ENCODE measurements at places on chromosomes 1 and 21.

GRCh38 chr1:232765542-232765941 is 39.7 kb upstream of the MAP10 start:
- no peak for DNase-seq

DNA sequence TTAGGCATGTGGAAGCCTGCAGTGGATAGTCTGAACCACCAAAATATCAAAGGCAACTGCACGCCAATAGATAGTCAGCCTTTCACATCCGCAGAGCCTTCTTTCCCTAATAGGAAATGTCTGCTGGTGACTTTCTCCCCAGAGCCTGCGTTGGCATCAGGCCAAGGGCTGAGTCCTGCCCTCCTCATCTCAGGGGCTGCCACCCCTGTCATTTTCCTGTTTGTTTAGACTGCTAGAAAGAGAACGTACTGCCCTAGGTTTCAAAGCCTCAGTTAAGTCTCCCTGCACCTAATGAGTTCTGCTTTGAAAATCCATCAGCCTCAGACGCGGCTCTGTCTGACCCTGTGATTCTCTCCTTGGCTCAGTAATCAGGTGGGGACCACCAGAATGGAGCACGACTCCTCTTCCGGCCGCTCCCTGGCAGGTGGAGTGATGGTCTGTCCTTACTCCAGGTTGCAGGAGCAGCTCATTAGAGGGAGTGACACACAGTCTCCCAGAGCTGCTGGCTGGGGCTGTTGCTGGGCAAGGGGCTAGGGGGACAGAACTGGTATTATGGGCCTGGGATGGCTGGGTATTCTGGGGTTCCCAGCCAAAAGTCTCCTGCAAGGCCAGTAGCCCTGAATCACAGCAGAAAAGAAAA is 27.3 kb downstream of the STUM start:
- DNase-seq = no peak

- peak; percentile 94 for DNase-seq
These were observed 8.3 kb downstream of the SLC27A3 start for GRCh38 chr1:153783233-153784190.

- no peak for DNase-seq
These were observed 65.5 kb upstream of the AK4 start for GRCh38 chr1:65082346-65083040.

GRCh38 chr1:225688345-225688744 is 35.4 kb upstream of the ENAH start:
- no peak for DNase-seq

GRCh38 chr1:206098242-206098919 is 18.8 kb downstream of the AVPR1B start:
- no peak for DNase-seq

GRCh38 chr1:23483321-23484252 is at the start of gene ASAP3:
TSS of gene ASAP3 (minus strand) at chr1:23484179. CDS start at chr1:23484133, 46 bp downstream.
- peak; percentile 44 for DNase-seq

DNA sequence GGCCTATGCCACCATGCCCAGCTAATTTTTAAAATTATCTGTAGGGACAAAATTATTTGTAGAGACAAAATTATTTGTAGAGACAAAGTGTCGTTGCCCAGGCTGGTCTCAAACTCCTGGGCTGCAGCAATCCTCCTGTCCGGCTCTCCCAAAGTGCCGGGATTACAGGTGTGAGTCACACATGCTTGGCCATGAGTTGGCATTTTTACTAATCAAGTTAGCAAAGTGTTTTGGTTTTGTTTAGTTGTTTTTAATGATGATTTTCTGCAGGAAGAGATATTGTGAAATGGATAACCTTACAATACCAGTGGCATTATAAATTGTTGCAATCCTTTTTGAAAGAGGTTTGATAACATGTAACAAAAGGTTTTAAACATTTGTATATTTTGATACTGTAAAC is 65.3 kb upstream of the MAGI3 start:
- DNase-seq = no peak

DNA sequence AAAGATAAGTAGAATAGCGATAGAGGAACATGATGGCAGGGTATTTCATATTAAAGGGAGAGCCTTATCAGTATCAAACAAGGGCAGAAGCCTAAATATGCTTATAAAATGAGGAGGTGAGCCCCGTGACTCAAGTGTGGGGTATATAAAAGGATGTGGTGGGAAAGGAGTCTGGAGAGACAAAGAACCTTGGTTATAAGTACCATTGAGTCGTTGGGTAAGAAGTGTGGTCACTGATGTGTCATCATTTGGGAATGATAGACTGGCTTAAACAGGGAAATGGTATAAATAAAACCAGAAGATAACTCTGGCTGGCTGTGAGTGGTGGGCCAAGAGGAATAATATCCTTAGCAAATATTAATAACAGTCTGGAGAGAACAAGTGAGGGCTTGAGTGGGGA is 10.9 kb upstream of the CD5L start:
- DNase-seq = no peak

- DNase-seq = no peak
These were observed 2.5 kb upstream of the UBASH3A start for GRCh38 chr21:42401154-42401553.

DNA sequence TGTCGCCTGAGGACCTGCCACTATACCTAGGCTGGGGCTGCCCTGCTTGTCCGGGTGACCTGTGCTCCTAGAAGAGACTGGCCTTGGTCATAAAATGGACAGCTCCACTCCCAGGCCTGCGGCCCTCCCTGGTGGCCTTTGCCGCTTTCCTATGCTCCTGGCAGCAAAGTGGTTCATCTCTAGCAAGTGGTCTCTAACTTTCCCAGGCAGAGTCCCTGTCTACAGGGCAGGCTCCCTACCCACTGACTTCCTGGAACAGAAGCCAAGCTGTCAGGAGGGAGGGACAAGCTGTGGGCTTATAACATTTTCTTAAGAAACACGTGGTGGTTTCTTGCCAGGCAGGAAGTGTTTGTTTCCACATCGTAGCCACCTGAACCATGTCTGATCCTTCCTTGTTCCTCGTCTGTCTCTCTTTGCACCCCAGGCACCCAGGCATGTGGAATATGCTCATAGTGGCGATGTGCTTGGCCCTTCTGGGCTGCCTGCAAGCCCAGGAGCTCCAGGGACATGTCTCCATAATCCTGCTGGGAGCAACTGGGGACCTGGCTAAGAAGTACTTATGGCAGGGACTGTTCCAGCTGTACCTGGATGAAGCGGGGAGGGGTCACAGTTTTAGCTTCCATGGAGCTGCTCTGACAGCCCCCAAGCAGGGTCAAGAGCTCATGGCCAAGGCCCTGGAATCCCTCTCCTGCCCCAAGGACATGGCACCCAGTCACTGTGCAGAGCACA is 10.1 kb downstream of the H6PD start:
- no peak for DNase-seq

DNA sequence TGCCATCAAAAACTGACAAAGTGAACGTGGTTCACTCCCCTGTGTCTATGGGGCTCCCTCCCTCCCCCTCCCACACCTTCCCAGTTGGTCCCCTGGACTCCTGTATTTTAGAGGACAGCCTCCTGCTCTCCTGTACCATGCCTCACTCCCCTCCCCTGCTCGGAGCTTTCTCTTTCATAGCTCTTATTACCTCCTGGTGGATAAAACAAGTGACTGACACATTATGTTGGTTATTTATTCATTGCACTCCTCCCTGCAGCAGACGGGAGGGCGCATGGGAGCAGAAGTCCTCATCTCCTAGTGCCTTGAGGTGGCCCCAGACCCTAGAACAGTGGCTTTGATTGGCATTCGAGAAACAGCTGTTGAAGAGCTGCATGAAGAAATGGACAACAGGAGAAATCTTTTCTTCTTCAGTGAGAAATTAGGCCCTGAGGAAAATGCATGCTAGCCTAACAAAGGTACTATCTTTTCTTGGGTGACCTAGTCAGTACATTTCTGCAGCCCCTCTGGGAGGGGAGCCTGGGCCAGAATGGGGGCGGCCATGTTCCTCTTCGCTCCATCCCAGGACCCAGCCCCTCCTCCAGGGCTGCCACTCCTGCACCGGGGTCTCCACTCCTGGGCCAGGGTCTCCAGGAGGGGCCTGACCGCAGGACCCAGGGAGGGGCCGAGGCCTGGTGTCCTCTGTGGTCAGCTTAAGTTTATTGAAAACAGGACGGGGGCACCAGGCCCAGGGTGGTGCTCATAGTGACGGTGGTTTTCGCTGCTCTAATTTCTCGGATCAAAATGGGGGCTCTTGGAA is 1.2 kb upstream of the TFF1 start:
- no peak for DNase-seq

GRCh38 chr1:203273206-203273868 is 32.0 kb upstream of the BTG2 start:
- DNase-seq = peak; percentile 91

DNA sequence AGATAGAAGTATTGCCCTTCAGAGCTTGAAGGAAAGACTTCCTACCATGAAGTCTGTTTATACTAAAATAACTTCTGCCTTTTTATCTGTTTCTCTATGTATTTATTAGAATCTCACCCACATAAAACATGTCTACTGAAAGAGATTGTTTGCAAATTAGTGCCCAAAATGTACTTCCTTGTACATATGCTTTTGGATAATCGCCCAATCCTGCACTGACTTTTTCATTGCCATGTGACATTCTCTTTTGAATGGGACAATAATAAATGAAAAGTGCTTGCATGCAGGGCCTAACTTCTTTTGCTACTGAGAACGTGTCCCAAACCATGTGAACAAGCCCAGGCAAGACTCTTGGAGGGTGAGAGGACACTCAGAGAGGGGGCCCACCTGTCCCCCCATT is 711.6 kb upstream of the ADAMTS5 start:
- DNase-seq = no peak

GRCh38 chr1:185608177-185608576 is 126.0 kb upstream of the HMCN1 start:
- DNase-seq = no peak

DNA sequence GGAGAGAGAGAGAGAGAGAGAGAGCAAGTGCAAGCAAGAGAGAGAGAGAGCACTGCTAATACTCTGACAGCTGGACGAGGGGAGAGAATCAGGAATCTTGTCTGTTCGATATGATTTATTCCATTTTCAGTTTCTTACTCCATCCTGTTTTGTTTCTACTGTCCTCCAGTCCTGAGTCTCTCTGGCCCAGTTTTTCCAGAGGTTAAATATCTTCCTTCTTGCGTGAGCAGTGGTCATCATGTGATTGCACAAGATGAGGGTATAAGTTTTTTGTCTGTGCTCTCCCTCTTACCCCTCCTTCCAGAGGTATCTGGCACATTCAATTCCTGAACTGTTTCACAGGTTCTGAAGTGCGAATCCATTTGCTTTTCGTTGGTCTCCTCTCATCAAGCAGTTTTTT is 16.8 kb downstream of the UBE2U start:
- no peak for DNase-seq

DNA sequence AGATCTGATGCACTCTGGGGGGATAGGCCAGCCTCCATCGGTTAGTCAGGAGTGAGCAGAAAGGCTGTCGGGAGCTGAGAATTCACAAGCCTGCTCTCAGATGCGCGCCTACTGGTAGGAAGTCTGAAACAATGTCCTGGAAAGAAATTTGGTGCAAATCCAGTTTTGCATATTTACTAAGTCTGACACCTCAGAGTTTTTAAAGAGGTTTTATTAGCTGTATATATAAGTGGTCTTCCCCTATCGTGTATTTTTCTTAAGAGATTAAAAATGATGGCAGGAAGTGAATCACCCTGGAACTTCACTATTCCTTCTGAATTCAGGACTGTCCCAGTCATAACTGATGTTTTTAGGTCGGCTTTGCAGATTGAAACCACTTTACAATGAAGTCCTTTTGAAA is 99.8 kb upstream of the C1orf105 start:
- DNase-seq = no peak

DNA sequence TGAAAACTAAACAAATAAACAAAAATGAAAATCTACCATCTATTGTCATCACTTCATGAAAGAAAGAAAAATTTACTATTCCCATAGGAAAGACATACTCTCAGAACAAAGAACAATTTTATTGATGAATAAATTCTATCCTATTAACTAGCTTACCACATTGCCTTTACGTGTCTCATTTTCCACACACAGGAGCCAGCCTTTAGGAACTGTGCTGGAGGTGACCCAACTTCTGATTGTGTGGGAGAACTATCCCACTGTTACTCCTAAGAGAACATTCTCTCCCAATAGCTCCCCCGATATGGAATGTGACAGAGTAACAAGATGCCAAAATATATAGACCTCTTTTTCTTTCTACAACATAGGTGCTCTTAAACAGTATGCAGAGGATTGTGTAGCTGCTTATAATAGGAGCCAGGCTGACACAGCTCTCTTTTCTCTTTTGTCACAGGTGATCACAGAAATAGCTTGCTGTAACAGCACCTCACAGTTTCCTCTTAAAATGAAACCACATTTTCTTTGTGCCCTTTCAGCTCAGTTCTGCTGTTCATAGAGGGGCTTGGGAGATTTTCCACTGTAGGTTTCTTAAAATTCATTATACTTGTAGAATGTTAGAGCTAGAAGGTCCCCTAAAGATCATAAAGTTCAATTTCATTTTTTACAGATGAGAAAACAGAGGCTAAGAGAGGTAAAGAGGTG is 35.5 kb downstream of the C21orf91 start:
- DNase-seq = no peak

GRCh38 chr1:64877151-64877550 is 89.2 kb downstream of the JAK1 start:
- no peak for DNase-seq

DNA sequence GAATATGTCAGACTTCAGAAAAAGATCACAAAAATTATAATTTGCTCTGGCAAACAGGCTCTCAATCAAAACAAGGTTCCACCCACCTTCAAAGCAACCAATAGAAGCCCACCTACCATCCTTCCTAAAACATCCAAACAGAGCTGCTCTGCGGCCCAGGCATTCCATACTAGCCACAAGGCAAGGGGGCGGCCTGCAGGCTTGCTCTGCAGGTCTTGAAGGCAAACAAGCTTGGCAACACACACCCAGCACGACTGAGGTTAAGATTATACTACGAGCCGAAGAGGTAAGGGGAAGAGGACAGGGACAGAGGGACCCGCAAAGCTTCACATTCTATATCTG is 207.3 kb downstream of the SLC45A1 start:
- DNase-seq = no peak

DNA sequence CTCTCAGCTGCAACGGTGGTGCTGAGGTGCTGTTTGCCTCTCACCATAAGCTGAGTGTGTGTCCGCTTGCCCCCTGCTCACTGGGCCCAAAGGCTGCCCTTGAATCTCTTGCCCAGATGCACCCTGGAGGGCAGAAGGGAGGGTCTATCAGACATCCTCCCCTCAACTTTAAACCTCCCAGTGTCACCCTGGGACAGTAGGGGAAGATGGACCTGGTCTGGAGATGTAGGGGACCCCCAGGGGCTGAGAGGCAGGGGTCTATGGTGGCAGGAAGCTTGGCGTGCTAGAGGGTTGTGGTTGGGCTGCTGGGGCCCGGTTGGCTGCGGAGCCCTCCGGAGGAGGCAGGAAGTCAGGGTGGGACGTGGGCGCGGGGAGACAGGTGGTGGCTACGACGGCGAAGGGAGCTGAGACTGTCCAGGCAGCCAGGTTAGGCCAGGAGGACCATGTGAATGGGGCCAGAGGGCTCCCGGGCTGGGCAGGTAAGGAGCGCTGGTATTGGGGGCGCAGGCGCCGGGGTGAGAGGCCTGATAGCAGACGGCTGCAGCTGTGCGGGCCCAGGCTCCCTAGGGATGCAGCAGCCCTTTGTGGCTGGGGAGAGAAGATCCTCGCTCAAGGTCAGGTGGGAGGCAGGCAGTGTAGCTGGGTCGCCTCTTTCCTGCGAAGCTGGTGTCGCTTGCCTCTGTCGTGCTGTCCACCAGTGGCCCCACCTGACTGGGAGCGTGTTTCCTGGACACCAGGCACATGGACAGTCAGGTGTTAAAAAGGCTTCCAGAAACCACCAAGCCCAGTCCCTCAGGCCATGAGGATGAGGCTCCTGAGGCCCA is at the start of gene LCK:
Gene LCK, plus strand, starts transcription at position 373 of the 824 bp plus-strand sequence. CDS start 23,065 bp downstream, outside the sequence.
- DNase-seq = no peak

- DNase-seq = peak; percentile 62
These were observed 16.9 kb downstream of the NPHP4 start for GRCh38 chr1:5975133-5975880.

- DNase-seq = no peak
These were observed 5.6 kb downstream of the TBX19 start for GRCh38 chr1:168285971-168286927.
